ENCODE measurements at places on chromosomes 1 and 21.
A peak's percentile ranks its signal among the peaks of the same experiment; 100 is the strongest.

DNA sequence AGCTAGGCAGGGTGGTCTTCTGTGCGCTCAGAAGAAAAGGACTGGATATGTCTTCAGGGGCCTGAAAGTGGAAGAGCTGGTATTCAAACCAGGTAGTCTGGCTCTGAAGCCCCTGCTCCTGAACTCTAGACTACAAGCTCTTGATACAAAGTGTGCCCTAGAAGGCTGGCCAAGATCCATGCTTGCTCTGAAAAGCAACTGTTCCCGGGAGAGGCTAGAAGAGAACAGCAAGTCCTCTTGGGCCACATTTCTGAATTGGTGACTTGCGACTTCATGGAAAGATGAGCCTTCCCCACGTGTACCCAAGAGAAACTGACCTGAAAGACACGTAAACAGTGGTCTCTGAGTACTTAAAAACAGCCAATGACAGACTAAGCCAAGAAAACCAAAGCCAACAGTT lies 123.3 kb upstream of the GRIK3 start:
- no peak overlapping the region for H3K4me3 ChIP-seq
- no peak for DNase-seq
- no peaks in the 10 kb centered on the region for H3K27me3 ChIP-seq
- H3K4me1 ChIP-seq, result no peaks in the 10 kb centered on the region
- H3K36me3 ChIP-seq, result no peaks in the 10 kb centered on the region

GRCh38 chr1:217090060-217090911 lies 367.1 kb upstream of the ESRRG start:
- H3K27ac ChIP-seq, result no peak overlapping the region
- no peak for DNase-seq
- H3K4me1 ChIP-seq, result peaks cover 14% of the 10 kb centered on the region
- H3K4me3 ChIP-seq, result no peak overlapping the region
- no peaks in the 10 kb centered on the region for H3K36me3 ChIP-seq
- no peaks in the 10 kb centered on the region for H3K27me3 ChIP-seq

DNA sequence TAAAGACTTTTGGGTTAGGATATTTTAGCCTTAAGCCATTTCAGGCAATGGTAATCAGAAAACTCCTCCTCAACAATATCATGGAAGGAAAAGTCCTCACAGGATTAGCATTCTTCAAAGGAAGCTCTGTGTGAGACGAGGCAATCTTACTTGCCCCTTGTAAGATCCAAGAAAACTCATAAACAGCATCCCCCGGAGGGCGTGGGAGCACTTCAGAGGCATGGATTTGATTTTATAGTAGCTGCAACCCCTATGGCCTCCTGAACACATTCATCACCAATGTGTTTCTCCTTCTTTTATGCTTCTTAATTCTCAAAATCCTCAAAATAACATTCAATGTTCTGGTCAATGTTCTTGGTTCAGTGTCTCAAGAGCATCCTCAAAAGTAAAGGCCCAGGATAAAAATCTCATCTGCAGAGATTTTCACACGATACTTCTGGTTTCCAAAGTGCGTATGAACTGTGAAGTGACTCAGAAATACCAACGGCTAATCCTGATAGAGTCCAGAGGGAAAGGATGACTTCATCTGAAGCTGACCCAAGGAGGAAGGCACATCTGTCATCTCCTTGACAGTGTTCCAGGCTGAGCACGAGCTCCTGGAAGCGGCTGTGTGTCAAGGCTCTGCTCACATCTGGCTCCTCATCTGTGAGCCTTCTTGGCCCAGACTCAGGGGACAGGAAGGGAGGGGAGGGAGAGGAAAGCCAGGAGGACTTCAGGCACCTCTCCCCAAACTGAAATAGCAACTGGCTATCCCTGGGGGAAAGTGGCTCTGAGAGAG lies 49.3 kb upstream of the PSEN2 start:
- no peaks in the 10 kb centered on the region for H3K4me1 ChIP-seq
- H3K36me3 ChIP-seq, result no peaks in the 10 kb centered on the region
- no peaks in the 10 kb centered on the region for H3K27me3 ChIP-seq
- no peak overlapping the region for H3K27ac ChIP-seq
- no peak overlapping the region for H3K4me3 ChIP-seq
- DNase-seq, result peak; percentile 62

- no peaks in the 10 kb centered on the region for H3K36me3 ChIP-seq
- DNase-seq, result no peak
- H3K27ac ChIP-seq, result no peak overlapping the region
- no peak overlapping the region for H3K4me3 ChIP-seq
- H3K4me1 ChIP-seq, result peaks cover 11% of the 10 kb centered on the region
- no peaks in the 10 kb centered on the region for H3K27me3 ChIP-seq
These were observed 106.5 kb downstream of the PHTF1 start for GRCh38 chr1:113652771-113653170.

DNA sequence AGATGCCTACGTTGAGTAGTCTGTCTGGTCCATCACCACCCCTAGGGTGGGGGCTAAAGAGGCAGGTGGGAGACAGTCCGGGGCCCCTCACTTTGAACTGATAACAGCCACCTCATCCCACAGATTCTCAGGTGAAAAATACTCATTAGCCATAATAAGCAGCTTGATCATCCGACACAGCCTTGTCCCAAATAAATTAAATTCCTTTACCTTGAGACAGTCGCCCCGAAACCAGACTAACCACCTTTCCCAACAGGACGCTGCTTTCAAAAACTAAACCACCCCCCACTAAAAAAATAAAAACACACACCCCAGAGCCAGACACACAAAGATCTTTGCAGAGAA lies 103.3 kb downstream of the CASZ1 start:
- no peak overlapping the region for H3K4me3 ChIP-seq
- no peaks in the 10 kb centered on the region for H3K27me3 ChIP-seq
- no peak for DNase-seq
- no peak overlapping the region for H3K27ac ChIP-seq
- peaks cover 71% of the 10 kb centered on the region for H3K4me1 ChIP-seq
- no peaks in the 10 kb centered on the region for H3K36me3 ChIP-seq

Measured in body of pancreas (tissue), 4 donors.